ENCODE measurements at places on chromosomes 3 and 15.
A peak's percentile ranks its signal among the peaks of the same experiment; 100 is the strongest.

- no peak for DNase-seq
Measured at GRCh38 chr3:17287006-17287689, 402.4 kb downstream of the PLCL2 start.

DNA sequence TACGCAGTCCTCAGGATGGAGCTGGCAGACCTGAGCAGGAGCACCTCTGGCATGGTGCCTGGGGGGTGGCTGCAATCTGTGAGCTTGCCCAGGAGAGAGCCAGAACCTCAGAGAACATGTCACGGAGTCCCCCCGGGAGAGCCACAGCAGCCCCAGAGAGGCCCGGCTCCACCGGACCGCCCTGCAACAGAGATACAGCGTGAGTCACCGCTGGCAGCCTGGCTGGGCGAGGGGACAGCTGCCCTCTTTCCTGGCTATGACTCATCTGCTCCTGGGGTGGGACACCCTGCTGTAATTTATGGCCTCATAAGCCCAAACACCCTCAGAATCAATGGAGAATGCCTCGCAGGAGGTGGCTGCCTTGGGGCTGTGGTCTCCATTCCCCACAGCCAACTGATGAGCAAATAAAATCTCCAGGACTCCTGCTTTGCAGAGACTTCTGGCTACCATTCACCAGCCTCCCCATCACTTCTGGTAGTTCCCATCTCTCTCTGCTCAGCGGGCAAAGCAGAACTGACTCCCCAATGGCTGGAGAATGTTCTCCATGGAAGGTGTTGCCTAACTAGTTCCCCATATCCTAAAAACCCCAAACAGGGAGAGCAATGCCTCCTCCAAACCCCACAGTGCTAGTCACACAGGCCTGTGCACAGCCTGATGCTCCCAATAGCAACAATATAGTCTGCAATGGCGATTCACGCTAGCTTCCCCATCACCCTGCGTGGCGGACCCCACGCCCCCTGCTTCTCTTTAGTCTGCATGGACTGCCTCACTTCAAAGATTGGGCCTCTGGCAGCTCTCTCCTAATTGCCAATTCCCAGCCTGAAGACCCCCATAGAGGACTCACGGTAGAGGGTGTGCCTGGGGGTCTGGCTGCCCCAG is 21.6 kb downstream of the ACSBG1 start:
- peak; percentile 52 for DNase-seq

DNA sequence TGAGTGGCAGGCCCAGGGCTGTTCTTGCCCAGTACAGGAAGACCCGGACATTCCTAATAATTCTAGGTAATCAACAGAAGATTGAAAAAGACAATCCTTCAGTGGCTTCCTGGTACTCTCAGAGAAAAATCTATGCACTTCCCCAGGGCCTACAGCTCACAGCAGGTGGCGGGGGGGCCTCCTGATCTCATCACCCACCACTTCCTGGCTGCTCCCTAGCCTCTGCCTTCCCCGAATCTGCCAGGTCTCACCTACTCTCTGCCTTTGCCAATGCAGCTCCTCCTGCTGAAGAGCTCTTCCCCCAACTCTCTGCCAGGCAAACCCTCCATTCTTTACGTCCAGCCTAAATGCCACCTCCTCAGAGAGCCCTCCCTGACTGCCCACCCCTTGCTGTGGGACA is 37.5 kb downstream of the EHD4 start:
- DNase-seq: no peak

DNA sequence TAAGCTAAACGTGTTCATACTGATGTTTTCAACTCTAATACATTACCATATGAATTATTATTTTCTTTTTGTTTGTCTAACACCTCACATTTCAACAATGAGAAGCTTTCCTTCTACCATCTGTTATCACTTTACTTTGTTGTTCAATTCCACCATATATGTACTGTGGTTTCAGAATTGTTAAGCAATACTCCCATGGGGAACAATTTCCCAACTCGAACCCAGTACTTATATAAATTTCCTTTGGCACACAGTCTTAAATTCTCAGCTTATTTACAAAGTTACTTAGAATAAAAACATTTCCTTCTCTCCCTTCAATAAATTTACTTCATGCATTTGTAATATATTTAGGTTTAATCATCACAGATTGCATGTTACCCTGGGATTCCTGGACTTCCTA is 1764.4 kb downstream of the OTOL1 start:
- no peak for DNase-seq

- no peak for DNase-seq
Measured at GRCh38 chr3:30602946-30603345, 3.5 kb upstream of the TGFBR2 start.
